ENCODE measurements at places on chromosomes 2 and 18.

DNA sequence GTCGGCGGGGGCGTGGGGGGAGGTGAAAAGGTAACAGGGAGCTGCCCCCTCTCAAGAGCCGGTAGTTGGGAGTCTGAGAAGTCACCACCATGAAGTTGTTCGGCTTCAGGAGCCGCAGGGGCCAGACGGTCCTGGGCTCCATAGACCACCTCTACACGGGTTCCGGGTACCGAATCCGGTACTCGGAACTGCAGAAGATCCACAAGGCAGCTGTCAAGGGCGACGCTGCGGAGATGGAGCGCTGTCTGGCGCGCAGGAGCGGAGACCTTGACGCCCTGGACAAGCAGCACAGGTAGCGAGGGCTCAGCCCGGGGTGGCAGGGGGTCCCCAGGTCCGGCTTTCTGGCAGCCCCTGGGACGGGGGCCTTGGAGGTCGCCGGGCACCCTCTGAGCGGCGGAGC is 47.1 kb upstream of the ZNF519 start:
- no peaks in the 10 kb centered on the region for H3K4me1 ChIP-seq
- H3K4me3 ChIP-seq: peak overlapping the region; percentile 68
- no peak overlapping the region for H3K27ac ChIP-seq
- H3K27me3 ChIP-seq: no peaks in the 10 kb centered on the region

DNA sequence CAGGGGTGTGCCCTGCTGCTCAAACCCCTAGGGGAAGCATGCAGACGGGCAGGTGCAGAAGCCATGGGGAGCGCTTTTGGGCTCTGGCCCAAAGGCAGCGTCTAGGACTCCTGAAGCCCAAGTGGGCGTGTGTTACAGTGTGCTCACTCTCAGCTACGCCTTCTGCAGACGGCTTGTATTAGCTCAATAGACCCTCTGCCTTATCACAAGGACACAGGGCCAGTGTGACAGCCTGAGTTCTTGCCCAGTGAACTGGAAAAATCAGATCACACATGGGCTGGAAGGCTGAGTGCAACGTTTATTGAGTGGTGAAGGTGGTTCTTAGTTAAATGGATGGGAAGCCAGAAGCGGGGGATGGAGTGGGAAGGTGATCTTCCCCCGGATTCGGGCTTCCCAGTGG is 210.9 kb downstream of the CDH20 start:
- no peaks in the 10 kb centered on the region for H3K36me3 ChIP-seq
- H3K27me3 ChIP-seq: no peaks in the 10 kb centered on the region
- no peak overlapping the region for H3K27ac ChIP-seq
- no peak overlapping the region for H3K4me3 ChIP-seq
- no peaks in the 10 kb centered on the region for H3K4me1 ChIP-seq

DNA sequence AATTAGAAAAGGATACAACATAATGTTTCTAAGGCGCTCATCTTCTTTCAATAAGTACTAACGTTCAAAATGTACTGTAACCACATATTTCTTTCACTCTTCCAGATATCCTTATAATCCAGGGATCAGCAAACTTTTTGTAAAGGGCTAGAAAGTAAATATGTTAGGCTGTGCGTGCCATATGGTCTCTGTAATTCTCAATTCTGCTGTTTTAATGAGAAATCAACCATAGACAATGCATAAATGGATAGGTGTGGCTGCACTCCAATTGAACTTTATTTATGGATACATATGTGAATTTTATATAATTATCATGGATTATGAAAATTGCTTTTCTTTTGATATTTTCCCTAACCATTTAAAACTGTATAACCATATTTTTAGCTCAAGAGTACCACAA is 459.4 kb downstream of the EPHA4 start:
- no peaks in the 10 kb centered on the region for H3K36me3 ChIP-seq
- no peak overlapping the region for H3K4me3 ChIP-seq
- no peak overlapping the region for H3K27ac ChIP-seq
- H3K27me3 ChIP-seq: no peaks in the 10 kb centered on the region
- H3K4me1 ChIP-seq: no peaks in the 10 kb centered on the region
- DNase-seq: no peak

DNA sequence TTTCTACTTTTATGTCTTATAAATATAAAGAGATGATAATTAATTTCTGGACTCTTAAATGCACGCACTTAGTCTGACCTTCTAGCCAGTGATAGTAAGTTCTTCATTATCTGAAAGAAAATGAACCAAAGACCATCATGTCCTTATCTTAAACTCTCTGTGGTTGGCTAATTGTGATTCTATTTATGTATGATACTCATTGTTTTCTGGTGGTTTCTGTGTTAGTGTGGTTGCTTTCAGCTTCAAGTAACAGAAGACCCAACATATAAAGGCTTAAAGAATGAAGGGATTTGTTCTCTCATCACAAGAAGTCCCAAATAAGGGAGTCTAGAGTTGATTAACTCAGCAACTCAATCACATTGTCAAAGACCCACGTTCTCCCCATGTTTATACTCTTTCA is 225.2 kb upstream of the TANK start:
- H3K4me1 ChIP-seq: no peaks in the 10 kb centered on the region
- H3K27me3 ChIP-seq: no peaks in the 10 kb centered on the region
- no peak for DNase-seq
- no peak overlapping the region for H3K27ac ChIP-seq
- H3K36me3 ChIP-seq: no peaks in the 10 kb centered on the region

DNA sequence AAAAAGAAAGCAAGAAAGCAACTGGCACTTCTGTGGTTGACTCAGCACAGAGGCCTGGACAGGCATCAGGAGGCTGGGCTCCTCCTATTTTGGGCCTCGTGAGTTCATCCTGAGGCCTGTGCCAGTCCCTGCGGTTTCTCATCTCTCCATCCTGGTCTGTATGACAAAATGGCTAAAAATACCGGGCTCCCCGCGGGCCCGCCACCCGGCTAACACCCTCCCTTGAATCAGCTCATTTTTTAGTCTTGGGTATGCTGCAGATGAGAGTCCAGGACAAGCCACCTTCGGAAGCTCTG is 62.3 kb upstream of the YWHAQ start:
- H3K27me3 ChIP-seq: no peaks in the 10 kb centered on the region
- H3K27ac ChIP-seq: no peak overlapping the region
- DNase-seq: no peak
- no peaks in the 10 kb centered on the region for H3K36me3 ChIP-seq

Data from breast epithelium (tissue), 4 donors.